Right renal pelvis (tissue), 4 donors: ENCODE measurements at places on chromosomes 4 and X. TPM values are rescaled to one million over a fixed set of nuclear protein-coding genes. Genes with fewer than 3 reads are reported as not detected.

DNA sequence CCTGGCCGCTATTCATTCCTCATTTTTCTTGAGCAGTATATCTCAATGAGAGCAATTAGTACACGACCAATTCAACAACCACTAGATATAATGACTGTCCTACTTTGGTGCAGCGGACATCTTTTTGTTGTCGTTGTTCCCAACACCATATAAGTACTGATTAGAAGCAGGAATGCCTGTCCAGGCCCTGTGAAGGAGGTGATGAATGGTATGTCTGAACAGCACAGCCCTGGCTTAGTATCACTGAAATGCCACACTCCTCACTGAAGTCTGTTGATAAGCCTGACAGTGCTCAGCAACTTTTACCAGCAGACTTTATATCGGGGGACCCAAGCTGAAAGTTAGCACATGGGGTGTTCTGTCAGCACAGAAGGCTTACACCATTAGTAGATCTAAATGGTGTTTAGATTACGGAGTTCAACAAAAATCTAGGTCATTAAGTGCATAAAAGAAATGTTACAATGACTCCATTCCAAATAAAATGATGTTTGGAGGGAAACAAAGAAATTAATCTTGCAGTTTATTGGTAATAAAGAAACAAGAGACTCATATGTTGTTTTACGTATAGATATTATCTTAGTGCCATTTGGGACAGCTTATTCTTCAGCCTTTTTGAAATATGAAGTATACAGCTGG lies 228.3 kb upstream of the TTC29 start:
- DNase-seq = peak; percentile 48

The DCLK2 gene
- 10.5 TPM for polyA plus RNA-seq

- DNase-seq = no peak
Observed at GRCh38 chr4:60865273-60865672, 334.9 kb upstream of the ADGRL3 start.

The SLC4A4 gene
- 90.9 TPM for polyA plus RNA-seq

The RIBC1 gene
- 4.4 TPM for polyA plus RNA-seq

The ARMCX2 gene
- 102 TPM for polyA plus RNA-seq

DNA sequence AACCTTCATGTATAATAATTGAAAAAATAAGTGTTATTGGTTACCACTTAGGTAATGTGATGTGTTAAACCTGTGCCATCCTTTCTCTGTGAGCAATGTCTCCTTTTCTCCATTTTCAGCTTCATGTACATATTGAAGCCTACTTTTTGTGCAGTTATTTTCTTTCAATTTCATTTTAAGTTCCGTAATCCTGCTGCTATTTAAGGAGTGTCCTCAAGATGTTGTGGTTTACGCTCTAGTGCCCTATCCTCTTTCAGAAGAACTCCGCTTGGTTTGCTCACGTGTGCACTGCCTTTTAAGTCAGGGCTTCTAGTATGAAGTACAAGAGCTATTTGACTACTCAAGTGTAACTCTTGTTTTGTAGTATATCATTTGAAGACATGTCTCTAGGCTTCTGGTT lies 2253.2 kb upstream of the TENM3 start:
- peak; percentile 2 for DNase-seq

DNA sequence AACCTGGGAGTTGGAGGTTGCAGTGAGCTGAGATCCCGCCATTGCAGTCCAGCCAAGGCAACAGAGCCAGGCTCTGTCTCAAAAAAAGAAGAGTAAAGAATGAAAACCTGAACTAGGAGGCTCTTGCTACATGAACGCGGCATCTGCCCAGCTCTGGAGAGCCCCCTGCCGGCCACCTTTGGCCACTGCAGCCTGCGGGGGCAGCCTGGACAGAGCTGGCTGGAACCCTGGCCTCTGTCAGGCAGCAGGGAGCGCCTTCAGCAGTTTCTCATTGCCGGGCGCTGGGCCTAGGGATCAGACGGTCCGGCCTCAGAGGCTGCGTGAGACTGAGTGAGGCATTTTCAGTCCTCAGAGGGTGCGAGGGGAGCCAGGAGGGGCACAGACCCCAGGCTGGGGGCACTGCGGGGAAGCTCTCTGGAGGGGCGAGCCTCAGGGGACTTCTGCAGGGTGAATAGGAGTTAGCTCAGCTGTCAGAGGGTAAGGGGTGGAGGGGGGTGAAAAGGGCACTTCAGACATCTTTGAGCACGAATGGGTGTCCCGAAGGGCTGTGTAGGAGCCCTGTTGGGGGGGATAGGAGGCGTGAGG lies 17.5 kb downstream of the DOK7 start:
- peak; percentile 71 for DNase-seq

The RTL3 gene
- polyA plus RNA-seq = not detected

The GAGE1 gene
- polyA plus RNA-seq = not detected

DNA sequence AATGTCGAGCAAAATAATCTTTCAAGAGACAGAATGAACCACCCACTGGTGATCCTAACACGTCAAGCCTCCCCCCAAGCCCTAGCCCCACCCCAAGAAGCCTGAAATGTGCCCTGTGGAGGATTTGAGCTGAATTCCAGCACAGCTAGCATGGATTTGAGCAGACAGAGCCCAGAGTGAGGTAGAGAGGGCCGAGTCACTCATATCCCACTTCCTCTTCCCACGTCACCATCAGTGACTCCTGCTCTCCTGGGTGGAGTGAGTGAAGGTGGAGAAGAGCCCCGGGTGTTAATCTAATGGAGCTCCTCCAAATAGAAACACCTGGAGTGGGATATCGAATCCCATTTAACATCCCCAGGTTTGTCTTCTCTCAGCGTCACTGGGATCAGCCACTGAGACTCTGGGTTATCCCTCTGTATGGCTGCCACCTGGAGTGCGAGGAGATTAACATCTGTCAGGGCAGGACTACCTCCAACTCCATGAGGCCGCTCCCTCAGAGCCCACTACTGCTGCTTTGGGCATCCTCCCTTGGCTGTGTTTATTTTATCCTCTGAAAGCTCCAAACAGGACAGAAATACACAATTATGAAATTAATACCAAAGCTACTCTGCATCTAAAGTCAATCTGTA lies 136.6 kb downstream of the NWD2 start:
- no peak for DNase-seq

DNA sequence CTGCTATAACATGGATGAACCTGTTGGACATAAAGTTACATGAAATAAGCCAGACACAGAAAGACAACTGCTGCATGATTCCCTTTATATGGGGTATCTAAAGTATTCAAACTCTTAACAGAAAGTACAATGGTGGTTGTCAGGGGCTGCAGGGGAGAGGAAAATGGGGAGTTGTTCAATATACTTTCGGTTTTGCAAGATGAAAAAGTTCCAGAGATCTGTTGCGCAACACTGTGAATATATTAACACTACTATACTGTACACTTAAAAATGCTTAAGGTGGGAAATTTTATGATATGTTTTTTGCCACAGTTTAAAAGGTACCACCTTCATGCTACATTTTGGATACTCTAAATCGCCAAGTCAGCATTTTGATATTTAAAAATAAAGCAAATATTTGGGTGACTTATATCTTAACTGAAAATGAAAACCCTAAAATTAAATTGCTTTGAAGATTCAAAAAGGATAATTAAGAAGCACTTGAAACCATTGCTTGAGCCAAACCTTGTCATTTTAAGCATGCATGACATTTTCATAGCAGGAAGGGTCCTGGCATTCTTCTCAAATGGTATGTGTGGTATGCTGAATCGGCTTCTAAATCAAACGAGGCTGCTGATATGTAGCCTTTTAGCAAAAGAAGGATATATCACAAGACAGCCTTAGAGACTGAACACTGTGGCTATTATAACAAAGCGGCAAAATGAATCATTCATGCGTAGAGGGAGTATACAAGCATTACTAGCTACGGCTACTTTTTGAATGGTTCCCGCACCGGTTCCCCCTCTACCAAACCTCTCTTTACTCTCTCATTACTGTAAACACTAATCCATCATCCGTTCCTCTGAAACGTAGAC lies 607.1 kb upstream of the DIPK2B start:
- no peak for DNase-seq

GRCh38 chr4:95641571-95641970 lies 92.8 kb upstream of the UNC5C start:
- DNase-seq = no peak
